DMS 273 treated with DMSO at 0.1 percent for 48 hours (cell line): ENCODE measurements at places on chromosomes 7 and 10.

GRCh38 chr10:130479146-130479545 is 343.0 kb downstream of the GLRX3 start:
- no peak for DNase-seq

DNA sequence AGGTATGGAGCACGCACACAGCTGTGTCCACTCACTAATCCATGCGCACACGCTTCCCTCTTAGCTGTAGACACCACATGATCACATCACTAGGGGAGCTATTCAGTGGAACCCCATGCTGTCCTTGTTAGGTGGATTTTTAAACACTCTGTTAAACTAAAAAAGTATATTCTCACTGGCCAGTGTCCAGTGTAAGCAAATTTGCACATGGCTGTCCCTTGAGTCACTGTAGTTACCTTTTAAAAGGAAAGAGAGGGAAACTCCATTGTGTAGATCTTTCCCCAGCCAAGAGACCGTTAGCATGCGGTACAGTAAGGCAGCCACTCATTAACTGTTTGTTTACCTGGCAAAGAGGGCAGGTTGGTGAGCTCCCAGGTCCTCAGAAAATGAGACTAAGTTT is 81.6 kb upstream of the INSYN2A start:
- no peak for DNase-seq

DNA sequence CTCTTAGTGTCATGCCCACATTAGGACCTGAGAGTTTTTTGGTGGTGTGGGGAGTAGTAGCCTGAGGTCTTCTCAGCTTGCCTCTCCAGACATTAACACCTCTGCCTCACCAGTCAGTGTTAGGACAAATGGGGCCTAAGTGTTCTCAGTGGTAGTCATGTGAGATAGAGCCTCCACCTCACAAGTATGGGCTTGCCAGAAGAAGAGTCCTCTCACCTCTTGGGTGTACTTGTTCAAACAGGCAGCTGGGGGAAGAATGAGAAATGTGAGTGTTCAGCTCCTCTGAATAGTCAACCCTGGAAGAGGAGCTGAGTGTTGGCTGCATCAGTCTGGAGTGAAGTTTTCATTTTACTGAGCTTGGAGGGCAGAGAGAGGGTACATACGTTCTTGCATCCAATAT is 464.6 kb downstream of the POM121L12 start:
- DNase-seq = no peak

GRCh38 chr10:132248455-132249225 is 59.1 kb downstream of the STK32C start:
- DNase-seq = no peak

- DNase-seq = no peak
Measured at GRCh38 chr10:92124020-92124419, 166.9 kb downstream of the CPEB3 start.

GRCh38 chr7:20895563-20895962 is 108.9 kb upstream of the SP8 start:
- no peak for DNase-seq

DNA sequence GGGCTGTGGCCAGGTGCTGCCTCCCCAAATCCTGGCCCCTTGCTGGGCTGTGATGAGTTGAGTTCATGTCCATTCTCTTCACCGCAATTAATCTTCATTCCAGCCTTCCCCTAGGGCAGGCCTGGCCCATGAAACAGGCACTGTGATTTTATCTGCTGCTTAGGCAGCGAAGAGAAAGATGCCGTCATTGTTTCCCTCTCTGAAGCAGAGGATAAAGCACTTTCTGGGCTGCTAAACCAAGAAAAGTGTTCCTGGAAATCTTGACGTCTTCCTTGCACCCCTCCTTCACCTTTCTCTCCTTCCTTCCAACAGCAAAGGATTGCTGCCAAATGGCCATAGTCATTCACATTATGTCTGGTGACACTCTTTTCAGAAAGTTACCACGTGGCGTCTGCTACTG is 265.9 kb downstream of the ZEB1 start:
- no peak for DNase-seq

GRCh38 chr10:119233123-119233820 is 25.9 kb downstream of the GRK5 start:
- DNase-seq = no peak

- DNase-seq = no peak
Measured at GRCh38 chr7:141312828-141313521, 238.2 kb upstream of the AGK start.

- DNase-seq = no peak
Measured at GRCh38 chr10:43623351-43623750, 17.1 kb downstream of the ZNF485 start.

- no peak for DNase-seq
Measured at GRCh38 chr10:131929122-131929845, 28.5 kb downstream of the PPP2R2D start.

GRCh38 chr7:25389489-25390106 is 161.3 kb upstream of the NPVF start:
- peak; percentile 58 for DNase-seq

GRCh38 chr7:94904982-94905381 is 2.4 kb upstream of the PPP1R9A start:
- DNase-seq = no peak

DNA sequence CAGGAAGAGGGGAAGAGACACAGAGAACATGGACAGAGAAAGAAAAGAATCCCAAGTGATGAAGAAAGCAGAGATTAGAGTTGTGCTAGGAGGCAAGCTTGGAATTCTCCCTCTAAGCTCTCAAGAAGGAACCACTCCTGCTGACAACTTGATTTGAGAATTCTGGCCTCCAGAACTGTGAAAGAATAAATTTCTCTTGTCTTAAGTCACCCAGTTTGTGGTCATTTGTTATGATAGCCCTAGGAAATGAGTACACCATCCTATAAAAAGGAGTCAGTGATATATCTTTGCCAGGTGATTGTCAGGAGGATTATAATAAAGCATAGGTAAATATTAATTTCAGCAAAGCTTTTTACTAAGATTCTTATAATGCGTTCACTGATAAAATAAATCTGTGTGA is 82.7 kb upstream of the TFEC start:
- no peak for DNase-seq

DNA sequence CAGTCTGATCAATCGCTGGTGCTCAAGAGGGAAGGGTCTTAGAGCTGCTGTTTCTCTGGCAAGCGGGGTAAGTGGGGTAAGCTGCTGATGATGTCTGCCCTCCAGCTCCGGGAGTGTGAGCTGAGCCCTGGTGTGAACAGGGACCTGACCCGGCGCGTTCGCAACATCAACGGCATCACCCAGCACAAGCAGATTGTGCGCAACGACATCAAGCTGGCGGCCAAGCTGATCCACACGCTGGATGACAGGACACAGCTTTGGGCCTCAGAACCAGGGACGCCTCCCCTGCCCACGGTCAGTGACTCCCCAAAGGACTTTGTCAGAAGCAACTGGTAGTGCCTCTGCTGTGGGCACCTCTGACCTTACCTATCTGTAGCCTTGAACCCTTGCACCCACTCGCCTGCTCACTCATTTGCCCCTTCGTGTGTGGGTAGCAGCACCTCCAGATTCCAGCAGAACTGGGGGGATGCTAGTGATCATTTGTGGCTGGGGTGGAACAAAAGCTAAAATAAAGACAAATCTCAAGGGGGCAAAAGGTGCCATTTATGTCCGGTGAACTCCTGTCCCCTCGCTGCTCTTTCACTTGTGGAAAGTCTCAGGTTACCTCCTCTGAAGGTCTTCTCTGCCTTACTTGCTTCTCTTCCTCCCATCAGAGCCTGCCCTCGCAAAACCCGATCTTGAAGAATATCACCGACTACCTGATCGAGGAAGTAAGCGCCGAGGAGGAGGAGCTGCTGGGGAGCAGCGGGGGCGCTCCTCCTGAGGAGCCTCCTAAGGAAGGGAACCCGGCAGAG is 3.2 kb downstream of the UFSP1 start:
- no peak for DNase-seq

- DNase-seq = no peak
Measured at GRCh38 chr10:27759483-27760272, 14.1 kb upstream of the MKX start.

DNA sequence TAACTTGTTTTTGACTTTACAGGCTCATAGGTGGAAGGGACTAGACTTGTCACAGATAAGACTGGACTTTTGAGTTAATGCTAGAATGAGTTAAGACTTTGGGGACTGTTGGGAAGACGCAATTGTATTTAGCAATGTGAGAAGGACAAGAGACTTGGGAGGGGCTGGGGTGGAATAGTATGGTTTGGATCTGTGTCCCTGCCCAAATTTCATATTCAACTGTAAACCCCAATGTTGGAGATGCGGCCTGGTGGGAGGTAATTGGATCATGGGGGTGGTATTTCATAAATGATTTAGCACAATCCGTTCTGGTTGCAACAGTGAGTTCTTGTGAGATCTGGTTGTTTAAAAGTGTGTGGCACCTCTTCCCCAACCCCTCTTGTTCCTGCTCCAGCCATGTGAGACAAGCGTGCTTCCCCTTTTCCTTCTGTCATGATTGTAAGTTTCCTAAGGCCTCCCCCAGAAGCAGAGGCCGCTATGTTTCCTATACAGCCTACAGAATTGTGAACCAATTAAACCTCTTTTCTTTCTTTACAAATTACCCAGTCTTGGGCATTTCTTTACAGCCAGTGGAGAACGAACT is 22.6 kb downstream of the RNF216 start:
- DNase-seq = no peak

GRCh38 chr7:134778941-134779740 is at the start of gene CALD1:
Gene CALD1 (plus strand): TSS chr7:134779634. CDS start chr7:134867734, 88,100 bp downstream.
- no peak for DNase-seq

DNA sequence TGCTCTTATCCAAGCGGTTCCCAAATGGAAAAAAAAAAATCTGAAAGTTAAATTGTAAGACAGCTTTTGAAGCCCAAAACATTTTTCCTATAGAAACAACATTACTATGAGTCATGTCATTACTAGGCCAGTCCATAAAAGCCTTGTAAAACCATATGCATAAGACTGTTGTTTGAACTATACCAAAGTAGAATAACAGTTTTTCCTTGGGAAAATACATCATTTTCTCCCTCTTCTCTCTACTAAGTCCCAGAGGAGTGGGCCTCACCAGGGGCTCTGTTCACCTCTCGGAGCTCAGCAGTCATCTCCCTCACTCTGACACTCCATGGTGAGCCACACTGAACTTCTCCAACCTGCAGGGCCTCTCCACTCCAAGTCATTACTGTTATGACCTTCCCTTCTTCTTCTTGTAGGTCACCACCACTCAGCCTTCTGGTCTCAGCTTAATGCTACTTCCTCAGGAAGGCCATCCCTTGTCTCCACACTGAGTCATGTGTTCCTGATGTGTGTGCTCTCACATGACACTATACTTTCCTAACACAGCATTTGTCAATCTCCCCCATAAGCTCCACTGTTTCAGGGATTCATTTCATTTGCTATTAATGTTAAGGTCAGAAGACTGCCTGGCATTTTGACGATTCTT is 32.5 kb downstream of the ZNF438 start:
- no peak for DNase-seq

DNA sequence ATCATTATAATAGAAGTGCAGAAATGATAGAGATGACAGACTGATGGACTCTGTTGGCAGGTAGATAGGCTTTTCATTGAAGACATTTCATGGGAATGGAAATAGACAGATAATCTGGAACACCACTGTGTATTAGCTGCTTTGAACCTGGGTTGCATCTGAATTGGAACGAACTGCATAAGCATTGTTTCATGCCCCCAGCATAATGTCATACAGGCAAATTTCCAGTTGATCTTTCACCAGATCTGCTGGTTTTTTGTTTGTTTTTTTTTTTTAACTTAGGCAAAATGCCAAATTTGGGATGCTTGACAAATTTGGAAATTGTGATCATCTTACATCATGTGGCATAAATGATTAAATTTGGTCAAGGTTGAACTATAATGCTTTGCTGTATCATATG is 172.1 kb upstream of the AOAH start:
- DNase-seq = no peak

DNA sequence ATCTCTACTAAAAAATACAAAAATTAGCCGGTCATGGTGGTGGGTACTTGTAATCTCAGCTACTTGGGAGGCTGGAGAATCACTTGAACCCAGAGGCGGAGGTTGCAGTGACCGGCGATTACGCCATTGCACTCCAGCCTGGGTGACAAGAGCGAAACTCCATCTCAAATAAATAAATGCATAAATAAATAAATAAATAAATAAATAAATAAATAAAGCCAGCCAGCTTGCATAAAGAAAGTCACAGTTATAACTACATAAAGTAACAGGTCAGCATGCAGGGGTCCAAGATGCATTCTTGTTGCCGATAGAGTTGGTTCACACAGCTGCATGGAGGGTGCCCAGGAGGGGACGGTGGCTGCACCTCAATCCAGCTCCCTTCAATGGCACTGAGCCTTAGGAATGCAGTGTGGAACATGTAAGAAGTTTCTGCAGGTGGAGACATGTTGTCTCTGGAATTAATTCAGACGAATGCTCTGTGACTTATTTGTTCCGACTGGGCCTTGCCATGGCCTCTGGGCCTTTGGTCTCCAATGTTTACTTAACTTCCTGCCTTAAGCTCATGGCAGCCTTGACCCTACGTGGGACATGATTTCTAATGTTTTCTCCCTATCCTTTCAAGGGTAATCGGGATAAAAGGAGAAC is 159.6 kb upstream of the PRKCQ start:
- no peak for DNase-seq

DNA sequence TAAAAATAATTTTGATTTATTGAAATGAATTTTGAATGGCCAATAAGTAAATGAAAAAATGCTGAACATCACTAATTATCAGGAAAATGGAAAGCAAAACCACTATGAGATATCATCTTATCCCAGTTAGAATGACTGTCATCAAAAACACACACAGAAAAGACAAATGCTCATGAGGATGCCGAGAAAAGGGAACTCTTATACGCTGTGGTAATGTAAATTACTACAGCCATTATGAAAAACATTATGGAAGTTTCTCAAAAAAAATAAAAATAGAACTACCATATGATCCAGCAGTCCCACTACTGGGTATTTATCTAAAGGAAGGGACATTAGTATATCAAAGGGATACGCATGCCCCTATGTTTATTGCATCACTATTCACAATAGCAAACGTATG is 15.8 kb downstream of the SCIN start:
- DNase-seq = no peak

DNA sequence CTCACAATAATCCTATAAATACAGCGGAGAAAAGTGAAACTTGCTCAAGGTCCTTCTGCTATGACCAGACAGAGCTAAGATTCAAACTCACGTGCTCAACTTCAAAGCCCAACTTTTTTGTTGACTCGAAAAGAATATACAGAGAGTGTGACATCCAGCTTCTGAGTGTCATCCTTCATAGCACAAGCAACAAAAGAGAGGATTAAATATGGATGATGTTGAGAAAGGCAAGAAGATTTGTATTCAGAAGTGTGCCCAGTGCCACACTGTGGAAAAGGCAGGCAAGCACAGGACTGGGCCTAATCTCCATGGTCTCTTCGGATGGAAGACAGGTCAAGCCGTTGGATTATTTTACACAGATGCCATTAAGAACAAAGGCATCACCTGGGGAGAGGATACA is 2.1 kb upstream of the FAM3C start:
- DNase-seq = no peak

GRCh38 chr7:77461842-77462241 is 45.7 kb upstream of the GSAP start:
- DNase-seq = no peak
